Activated T-helper 17 cell treated with anti-CD3 and anti-CD28 coated beads, Interleukin-2, amount 50 U/mL, for 72 hours (primary cell): ENCODE measurements at places on chromosomes 16 and 17. TPM values are rescaled to one million over a fixed set of nuclear protein-coding genes. Genes with fewer than 3 reads are reported as not detected.

- H3K27me3 ChIP-seq: peaks cover 16% of the 10 kb centered on the region
- H3K36me3 ChIP-seq: no peaks in the 10 kb centered on the region
- H3K27ac ChIP-seq: no peak overlapping the region
- H3K4me3 ChIP-seq: no peak overlapping the region
- ATAC-seq: no peak
Observed at GRCh38 chr17:19260958-19261357, 23.8 kb downstream of the EPN2 start.

GRCh38 chr16:3727806-3728381, 10.6 kb upstream of the TRAP1 start:
- H3K27me3 ChIP-seq: no peaks in the 10 kb centered on the region
- H3K4me1 ChIP-seq: peaks cover 3% of the 10 kb centered on the region
- H3K27ac ChIP-seq: no peak overlapping the region
- ATAC-seq: no peak
- H3K4me3 ChIP-seq: no peak overlapping the region

- H3K27ac ChIP-seq: peak overlapping the region; percentile 85
- peak; percentile 91 for ATAC-seq
- H3K36me3 ChIP-seq: no peaks in the 10 kb centered on the region
Observed at GRCh38 chr17:76515274-76515949, 14.2 kb upstream of the RHBDF2 start.

GRCh38 chr17:47704736-47705135, 10.8 kb downstream of the TBKBP1 start:
- ATAC-seq: no peak
- H3K27ac ChIP-seq: peak overlapping the region; percentile 89
- H3K4me3 ChIP-seq: peak overlapping the region; percentile 81
- peaks cover 53% of the 10 kb centered on the region for H3K36me3 ChIP-seq

- no peak for ATAC-seq
- H3K36me3 ChIP-seq: peaks cover 25% of the 10 kb centered on the region
Observed at GRCh38 chr16:58109330-58109729, 19.9 kb downstream of the CFAP20 start.

- no peak overlapping the region for H3K4me3 ChIP-seq
- H3K4me1 ChIP-seq: peaks cover 40% of the 10 kb centered on the region
- H3K27ac ChIP-seq: no peak overlapping the region
- H3K27me3 ChIP-seq: no peaks in the 10 kb centered on the region
- ATAC-seq: no peak
Observed at GRCh38 chr17:77327181-77327565, 186.4 kb downstream of the SEC14L1 start.

DNA sequence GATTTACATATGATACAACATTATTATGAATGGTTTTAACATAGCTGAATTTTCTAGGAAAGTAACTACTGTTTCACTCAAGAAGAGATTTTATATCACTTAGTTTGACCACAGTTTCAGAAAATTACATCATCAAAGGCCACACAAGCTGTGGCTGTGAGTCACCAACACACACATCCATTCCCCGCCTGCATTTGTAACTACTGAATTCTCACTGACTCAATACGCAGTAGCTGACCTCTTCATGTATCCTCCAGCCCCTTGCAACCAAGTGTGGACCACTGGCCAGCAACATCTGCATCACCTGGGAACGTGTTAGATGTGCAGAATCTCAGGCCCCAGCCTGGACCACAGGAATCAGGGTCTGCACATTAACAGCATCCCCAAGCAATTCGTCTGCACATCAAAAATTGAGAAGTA, 197.6 kb downstream of the XYLT1 start:
- H3K4me3 ChIP-seq: peak overlapping the region; percentile 57
- H3K27ac ChIP-seq: peak overlapping the region; percentile 6
- ATAC-seq: peak; percentile 94
- peaks cover 32% of the 10 kb centered on the region for H3K4me1 ChIP-seq
- H3K36me3 ChIP-seq: no peaks in the 10 kb centered on the region

- H3K4me3 ChIP-seq: peak within 1 kb of the TSS; percentile 89
- peaks cover 41% of the 10 kb centered on the region for H3K36me3 ChIP-seq
- ATAC-seq: peak; percentile 72
- no peaks in the 10 kb centered on the region for H3K27me3 ChIP-seq
- peak within 1 kb of the TSS; percentile 93 for H3K27ac ChIP-seq
- peaks cover 37% of the 10 kb centered on the region for H3K4me1 ChIP-seq
Observed at GRCh38 chr16:15949210-15950160, at the start of gene ABCC1. Gene ABCC1 (plus strand): TSS chr16:15949616. CDS start chr16:15949752, 136 bp downstream.

Gene SLC13A2
- total RNA-seq: not detected
